ENCODE measurements at places on chromosomes 3 and 15.
A peak's percentile ranks its signal among the peaks of the same experiment; 100 is the strongest.

DNA sequence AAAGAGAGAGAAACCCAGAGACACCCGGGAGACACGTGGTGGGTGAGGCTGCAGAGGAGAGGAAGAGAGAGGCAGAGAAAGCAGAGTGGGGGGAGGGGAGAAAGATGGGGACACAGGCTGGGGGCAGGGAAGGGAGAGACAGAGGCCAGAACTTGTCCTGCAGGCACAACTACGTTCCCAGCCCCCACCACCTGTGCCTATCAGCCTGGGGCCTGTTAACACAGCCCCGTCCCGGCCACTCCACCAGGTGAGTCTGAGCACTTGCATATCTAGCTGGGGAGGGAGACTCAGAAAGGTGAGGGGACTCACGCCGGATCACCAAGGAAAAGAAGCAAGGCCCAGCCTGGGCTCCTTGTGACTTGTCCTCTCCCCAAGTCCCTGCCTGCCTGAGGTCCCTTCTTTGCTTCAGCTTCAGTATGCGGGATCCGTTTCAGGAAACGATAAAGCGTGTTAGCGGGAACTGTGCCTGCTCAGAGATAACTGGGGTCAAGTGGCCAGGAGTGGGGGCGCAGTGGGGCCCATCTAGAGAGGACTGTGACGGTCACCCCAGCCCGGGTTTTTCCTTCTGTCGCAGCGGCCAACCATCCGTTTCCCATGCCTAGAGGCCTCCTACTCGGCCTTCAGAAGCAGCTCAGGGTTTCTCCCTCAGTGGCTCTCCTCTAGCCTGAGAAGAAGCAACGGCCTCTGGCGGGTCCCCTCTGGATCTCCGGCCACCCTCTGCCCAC lies 10.3 kb downstream of the LINGO1 start:
- DNase-seq = no peak

- DNase-seq = no peak
Observed at GRCh38 chr3:132008837-132009236, 26.0 kb downstream of the CPNE4 start.

DNA sequence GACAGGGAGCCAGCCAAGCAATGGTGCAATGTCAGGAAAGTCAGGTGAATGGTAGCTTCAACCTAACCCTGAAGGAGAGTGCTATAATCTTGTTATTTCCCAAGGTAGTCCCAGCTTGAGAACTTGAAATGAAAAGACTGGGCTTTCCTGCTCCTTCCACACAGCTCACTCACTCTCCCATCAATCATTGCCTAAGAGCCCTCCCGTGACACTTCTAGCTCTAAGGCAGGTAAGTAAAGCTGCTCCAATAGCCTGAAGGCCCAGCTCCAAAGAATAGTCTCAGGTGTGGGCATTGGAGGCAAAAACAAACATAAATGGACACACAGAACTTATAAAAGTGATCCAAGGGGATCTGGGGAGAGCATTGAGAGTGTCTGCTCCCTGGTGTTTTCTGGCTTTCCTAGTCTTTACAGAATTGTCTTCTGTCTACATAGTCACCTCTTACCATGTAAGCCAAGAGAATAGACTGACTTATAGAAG lies 63.1 kb upstream of the TBC1D5 start:
- no peak for DNase-seq

DNA sequence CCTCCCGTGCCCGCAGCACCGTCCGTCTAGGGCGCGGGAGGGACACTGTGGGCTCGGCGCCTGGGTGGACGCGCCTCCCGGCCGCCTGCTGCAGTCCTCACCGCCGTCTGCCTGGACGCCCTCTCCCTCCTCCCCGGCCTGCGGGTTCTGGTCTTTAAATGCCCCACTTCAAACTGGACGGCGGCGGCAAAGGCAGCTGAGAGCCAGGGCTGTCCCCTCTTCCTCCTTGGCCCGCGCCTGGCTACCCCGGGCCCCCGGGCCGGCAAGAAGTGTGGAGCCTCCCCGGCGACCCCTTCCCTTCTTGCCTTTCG lies 426 bp downstream of the CBLB start:
- DNase-seq = peak; percentile 54

- DNase-seq = no peak
Observed at GRCh38 chr3:49759226-49759625, 27.1 kb downstream of the IP6K1 start.

DNA sequence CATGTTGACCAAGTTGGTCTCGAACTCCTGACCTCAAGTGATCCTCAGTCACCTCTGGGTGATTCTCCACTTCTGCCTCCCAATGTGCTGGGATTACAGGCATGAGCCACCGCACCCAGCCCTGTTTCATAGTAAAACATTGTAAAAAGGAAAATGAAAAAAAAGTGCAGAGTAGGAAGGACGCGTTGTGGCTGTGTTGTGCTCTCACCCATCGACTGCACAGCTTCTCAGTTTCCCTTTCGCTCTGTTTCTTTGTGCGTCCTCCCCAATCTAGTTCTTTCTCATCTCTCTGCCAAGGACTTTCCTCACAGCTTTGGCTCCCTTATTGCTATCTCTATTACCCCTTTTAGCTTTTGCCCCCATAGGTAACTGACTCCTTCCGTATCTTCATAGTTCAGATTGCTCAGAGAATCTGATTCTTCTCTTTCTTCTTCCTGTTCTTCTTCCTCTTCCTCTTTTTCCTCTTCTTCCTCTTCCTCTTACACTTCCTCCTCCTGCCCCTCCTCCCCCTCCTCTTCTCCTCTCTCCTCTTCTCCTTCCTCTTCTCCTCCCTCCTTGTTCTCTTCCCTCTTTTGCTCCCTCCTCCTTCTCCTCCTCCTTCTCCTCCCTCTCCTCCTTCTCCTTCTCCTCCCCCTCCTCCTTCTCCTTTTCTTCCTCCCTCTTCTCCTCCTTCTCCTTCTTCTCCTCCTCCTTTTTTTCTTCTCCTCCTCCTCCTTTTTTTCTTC lies 81.1 kb upstream of the VGLL4 start:
- DNase-seq = no peak

DNA sequence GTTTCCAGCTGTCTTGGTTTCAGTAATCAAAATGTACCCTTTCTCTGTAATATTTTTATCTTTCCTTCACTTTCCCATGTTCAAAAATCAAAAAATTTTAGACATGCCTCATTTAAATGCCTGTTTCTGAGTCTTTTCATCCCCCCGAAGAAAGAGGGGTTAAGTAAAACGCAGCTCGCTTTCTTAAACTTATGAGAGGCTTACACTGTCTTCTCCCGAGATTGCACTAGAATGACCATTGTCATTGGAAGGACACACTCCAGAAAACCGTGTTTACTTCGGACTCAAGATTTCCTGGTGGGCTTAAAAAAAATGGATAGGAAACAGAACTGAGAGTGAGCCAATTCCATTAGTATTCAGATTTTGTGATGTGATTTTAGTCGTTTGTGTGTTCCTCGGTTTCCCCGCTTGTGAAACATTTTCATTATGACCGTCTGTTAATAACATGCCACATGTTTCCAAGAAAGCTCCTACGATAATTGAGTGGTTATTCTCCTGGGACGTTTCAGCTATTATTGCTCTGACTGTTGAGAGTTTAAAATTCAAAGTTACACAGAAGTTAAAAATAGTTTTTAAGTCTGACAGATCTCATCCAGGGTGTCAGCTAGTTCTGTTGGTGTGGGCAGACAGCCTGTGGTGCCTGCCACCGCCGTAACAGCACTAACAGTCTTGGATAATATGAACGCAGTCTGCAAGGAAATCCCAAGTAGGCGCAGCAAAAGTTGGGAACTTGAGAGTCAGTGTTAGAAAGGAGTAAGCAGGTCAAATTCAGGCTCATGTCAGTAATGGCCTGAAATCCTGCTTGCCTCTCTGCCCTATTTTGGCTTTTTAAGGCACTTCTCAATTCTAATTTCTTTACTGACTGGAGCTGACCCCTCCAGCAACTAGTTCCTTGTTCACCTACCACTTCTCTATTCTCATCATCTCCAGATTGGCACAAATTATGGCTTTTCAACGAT lies 1.5 kb downstream of the CRYBG3 start:
- DNase-seq = no peak

DNA sequence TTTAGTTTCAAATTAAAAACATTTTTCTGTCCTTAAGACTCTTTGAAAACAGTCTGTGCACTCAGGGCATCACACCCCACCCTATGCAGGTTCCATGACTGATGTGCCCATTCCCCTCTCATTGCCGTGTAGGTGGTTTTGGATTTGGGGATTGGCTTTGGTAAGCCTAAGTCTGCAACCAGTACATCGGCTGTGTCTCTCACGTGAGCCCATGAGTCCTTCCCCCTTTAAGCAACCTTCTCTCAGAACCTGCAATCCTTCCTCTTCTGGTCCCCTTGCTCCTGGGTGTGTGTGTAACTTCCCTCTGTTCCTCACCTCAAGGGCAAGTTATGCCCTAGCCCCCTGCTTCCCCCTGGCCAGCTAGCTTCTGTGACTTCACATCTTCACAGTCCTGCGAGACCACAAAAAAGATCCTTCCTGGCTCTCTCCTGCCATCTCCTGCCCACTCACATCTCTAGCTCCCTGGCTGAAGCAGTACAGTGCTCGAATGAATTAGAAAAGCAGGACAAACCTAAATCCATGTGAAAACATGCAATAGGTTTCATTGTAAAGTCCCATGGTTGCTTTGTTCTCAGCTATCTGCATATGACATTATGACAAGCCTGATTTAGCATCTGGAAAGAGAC lies 126.7 kb downstream of the UACA start:
- DNase-seq = peak; percentile 21

DNA sequence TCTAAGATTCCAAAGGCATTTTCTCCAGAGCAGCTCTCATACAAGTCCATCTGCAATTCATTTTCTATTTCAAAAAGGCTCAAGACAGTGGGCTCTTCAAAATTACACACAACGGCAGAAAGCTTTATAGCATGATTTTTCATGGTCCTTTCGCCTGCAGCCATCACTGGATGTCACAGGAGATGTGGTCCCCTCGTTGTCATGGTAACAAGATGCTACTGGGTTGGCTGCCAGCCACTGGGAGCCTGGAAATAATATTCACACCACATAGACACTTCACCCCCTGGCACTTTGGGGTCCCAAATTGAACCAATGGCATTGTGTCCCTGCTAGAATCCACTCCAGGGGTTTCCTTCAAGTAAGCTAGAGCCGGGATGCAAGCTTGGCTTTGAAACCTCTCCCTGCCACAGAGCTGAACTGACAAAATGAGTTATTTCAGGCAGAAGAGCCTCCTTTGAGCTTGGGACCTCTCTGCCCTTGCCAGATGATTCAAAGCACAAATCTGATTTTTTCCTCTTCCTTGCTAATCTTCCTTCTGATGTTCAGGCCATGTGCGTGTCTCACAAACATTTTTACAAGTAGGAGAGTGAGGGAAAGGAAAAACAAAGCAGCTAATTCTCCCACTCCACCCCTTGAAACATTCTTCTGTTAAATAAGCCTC lies 512.6 kb upstream of the ADAMTS9 start:
- DNase-seq = no peak

- DNase-seq = no peak
Observed at GRCh38 chr3:51712511-51712931, 5.7 kb downstream of the GRM2 start.

DNA sequence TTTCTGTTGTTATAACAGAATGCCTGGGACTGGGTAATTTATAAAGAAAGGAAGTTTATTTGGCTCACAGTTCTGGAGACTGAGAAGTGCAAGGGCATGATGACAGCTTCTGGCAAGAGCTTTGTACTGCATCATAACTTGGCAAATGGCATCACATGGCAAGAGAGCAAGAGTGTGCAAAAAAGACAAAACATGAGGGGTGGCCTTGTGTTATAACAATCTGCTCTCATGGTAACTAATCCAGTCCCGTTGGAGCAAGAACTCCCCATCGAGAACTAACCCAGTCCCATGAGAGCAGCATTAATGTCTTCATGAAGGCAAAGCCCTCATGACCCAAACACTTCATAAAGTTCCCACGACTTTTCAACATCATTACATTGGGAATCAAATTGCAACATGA lies 23.2 kb downstream of the SCN11A start:
- no peak for DNase-seq

- no peak for DNase-seq
Observed at GRCh38 chr3:72241525-72241924, 456.6 kb upstream of the PROK2 start.

- no peak for DNase-seq
Observed at GRCh38 chr15:97652700-97653167, 307.8 kb upstream of the ARRDC4 start.

DNA sequence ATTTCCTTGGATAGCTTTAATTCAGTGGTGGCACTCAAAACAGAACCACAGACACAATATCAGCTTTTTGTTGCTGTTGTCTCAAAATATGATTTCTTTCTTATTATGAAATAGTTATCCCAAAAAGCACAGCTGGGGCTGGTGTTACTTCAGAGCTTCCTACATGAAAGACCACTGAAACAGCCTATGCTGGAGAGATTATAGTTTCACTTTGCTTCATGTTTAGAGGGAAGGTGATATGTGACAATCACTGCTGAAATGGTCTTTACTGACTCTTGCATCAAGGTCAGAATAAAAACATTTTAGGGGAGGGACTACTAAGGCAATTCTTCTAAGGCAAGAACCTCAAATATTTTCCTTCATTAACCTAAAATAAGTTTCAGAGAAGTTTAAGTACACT lies 190.7 kb downstream of the TNIK start:
- no peak for DNase-seq

- peak; percentile 10 for DNase-seq
Observed at GRCh38 chr3:11385891-11386290, 113.7 kb downstream of the ATG7 start.

- DNase-seq = no peak
Observed at GRCh38 chr15:101498717-101499480, 9.4 kb upstream of the PCSK6 start.

DNA sequence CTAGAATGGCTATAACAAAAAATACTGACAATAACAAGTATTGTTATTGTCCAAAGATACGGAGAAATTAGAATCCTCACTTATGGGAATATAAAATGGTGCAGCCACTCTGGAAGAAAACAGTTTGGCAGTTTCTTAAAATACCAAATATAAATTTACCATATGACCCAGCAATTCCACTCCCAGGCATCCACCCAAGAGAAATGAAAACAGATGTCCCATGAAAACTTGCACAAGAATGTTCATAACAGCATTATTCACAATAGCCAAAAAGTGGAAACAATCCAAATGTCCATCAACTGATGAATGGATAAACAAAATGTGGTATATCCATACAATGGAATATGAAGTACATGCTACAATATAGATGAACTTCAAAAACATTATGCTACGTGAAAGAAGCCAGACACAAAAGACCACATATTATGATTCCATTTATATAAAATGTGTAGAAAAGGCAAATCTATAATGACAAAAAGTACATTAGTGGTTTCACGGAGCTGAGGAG lies 9.4 kb downstream of the AAGAB start:
- peak; percentile 41 for DNase-seq

GRCh38 chr3:194243172-194243837 lies 107.4 kb downstream of the HES1 start:
- no peak for DNase-seq

GRCh38 chr3:156425651-156426050 lies 129.3 kb downstream of the SSR3 start:
- DNase-seq = no peak

Measured in MCF 10A (cell line).